Effector CD8-positive, alpha-beta T cell (primary cell): ENCODE measurements at places on chromosomes 7 and 10.

DNA sequence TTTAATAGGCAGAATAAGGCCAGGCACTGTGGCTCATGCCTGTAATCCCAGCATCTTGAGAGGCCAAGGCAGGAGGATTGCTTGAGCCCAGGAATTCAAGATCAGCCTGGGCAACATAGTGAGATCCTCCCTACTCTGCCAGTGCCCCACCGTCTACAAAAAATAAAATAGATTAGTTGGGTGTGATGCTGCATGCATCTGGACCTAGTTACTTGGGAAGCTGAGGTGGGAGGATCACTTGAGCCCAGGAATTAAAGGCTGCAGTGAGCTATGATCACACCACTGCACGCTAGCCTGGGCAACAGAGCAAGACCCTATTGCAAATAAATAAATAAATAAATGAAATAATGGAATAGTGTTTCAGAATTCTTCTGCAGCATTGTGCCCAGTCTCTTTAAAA lies 16.2 kb downstream of the FAM200A start:
- no peak for DNase-seq

GRCh38 chr10:93413252-93413689 lies 68.9 kb downstream of the MYOF start:
- DNase-seq = no peak

- no peak for DNase-seq
Observed at GRCh38 chr7:8931906-8932646, 498.7 kb downstream of the NXPH1 start.

DNA sequence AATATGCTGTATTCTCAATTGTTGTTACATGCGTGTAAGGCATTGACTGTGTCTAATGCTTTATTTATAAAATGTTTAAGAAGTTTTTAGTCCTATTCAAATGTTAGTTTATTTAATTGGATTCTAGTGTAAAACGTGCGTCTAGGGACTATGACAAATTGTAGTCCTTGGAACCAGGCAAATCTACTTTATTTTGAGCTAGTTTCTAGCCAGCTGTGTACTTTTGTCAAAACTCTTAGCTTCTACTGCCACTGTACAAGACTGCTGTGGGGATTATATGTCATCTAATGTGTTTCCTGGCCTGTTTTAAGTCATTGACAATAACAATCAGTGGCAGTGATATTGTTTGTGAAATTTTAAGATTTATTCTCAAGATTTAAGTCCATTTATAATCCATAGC lies 220.5 kb upstream of the SEMA3D start:
- DNase-seq = no peak

DNA sequence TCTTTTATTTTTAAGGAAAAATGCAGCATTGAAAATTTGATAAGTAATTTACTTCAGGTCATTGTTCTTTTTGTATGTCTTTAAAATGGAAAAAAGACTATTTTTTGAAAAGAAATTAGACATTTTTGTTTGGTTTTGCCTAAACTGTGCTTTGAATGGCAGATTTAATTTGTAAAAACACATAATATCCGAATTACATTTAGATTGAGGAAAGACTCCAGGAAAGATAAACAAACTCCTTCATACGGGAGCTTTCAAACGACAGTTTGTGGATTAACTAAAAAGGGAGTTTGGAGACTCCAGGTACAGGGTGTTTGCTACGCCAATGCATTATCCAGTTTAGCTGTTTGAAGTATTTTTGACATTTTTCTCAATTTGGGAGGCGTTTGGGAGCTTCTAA lies 36.1 kb downstream of the CPED1 start:
- no peak for DNase-seq

- DNase-seq = no peak
Observed at GRCh38 chr7:116249969-116250553, 39.7 kb downstream of the TES start.

- no peak for DNase-seq
Observed at GRCh38 chr10:34346516-34347100, 468.5 kb downstream of the PARD3 start.

GRCh38 chr7:7535691-7536090 lies at the start of gene COL28A1:
Gene COL28A1 (minus strand): TSS chr7:7535873. CDS start chr7:7532875, 2,998 bp downstream.
- DNase-seq = no peak

GRCh38 chr10:112919721-112920120 lies 30.3 kb upstream of the TCF7L2 start:
- no peak for DNase-seq

GRCh38 chr10:25704622-25705021 lies 229.4 kb upstream of the MYO3A start:
- no peak for DNase-seq

- no peak for DNase-seq
Observed at GRCh38 chr7:105032553-105033214, 18.7 kb downstream of the KMT2E start.

- no peak for DNase-seq
Observed at GRCh38 chr10:95303535-95303934, 12.7 kb upstream of the PDLIM1 start.

DNA sequence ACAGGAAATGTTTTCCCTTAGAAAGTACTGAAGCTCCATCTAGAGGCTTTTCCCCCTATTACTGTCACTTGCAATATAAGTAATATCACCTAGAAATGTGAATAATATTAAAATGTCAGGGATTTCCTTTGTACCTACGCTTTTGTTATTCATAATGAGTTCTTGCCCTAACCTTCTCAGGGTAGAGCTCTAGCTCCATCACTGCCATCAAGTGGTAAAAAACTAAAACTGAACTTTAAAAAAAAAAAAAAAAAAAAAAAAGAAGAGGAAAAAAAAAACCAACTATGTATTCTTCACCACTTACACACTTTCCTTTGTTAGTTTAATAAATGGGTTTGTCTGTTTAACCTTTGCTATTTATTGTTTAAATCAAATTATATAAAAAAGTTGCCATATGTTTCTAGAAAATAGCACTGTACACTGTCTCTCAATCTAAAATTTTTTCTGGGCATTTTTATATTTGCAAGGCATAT lies 49.9 kb downstream of the DNAJC1 start:
- DNase-seq = no peak

GRCh38 chr10:17088118-17088806 lies 41.3 kb downstream of the CUBN start:
- no peak for DNase-seq

DNA sequence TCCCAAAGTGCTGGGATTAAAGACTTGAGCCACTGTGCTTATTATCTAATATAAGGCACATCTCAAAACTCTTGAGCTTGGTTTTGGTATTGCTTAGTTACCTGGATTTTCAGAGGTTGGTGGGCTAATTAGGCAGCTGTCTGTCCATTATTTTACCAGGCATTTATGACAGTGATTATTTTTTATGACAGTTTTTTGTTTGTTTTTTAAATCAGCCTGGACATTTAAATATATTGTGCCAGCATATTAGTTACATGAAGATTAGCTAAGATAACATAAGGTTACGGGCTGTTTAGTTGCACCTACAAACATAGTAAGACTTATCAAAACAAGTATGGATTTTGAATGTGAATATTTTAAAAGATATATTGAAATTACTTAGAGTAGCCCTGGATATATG lies 2.6 kb upstream of the ZRANB1 start:
- DNase-seq = no peak

DNA sequence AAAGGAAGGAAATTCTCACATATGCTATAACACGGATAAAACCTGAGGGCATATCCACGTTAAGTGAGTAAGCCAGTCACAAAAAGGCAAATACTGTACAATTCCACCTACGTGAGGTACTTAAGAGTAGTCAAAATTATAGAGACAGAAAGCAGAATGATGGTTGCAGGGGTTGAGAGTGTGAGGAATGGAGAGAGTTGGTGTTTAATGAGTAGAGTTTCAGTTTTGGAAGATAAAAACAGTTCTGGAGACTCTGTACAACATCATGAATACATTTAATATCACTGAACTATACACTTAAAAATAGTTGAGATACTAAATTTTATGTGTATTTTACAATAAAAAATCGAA lies 95.1 kb downstream of the SNX13 start:
- DNase-seq = no peak
